Cortex of kidney (tissue), 1 donor: ENCODE measurements at places on chromosomes 3 and 15.

- DNase-seq: no peak
Observed at GRCh38 chr3:52046186-52046901, 10.0 kb downstream of the DUSP7 start.

- DNase-seq: no peak
Observed at GRCh38 chr15:44193651-44194322, 1.3 kb downstream of the FRMD5 start.

DNA sequence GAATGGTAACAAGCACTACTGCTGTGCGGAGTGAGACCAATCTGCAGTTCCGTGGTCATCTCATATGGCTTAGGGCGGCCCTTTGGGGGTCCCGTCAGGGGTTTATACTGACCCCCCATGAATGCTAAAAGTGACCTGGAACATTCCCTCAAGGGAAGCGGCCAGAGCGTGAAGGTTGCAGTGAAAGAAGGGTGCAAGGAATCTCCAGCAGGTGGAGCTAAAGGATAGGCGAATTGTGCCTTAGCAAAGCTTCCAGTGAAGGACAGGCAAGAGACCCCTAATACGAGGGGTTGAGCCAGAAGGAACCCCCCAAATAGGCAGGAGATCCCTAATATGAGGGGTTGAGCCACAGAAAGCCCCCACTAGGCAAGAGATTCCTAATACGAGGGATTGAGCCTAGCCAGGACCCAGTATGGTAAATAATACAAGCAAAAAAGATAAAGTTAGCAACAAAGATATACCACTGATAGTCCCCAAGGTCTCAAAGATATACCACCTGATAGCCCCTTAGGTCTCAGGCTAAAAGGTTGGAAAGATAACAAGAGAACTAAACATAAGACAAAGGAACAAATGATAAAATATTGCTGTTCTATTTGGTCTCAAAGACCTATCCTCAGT is 32.8 kb downstream of the ZNF589 start:
- DNase-seq: no peak

GRCh38 chr15:40763801-40764628 is at the start of gene GCHFR:
Gene GCHFR, plus strand, starts transcription at chr15:40764068. Its CDS starts 113 bp downstream, at chr15:40764181.
- DNase-seq: no peak

DNA sequence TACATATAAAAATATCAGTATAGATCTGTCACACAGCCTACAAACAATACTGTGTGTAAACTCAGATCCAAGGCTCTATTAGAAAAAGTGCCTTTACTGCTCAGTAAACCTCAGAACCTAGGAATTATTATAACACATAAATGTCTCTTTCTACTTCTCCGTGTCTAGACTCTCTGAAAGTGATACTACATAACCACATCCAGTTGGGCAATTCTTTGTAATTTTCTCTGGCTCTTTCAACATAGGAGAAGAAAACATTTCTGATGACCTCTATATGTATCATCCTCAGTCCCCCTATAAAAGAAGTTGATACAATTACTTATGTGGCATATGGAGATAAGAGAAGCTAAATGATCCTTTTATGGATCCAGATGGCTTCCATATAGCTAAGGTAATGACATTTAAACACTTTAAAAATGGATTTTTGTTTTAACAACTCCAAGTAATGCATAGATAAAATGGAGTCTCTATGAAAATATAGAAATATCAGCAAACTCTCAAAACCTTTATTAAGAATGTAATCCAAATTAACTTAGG is 104.5 kb downstream of the LSAMP start:
- no peak for DNase-seq

DNA sequence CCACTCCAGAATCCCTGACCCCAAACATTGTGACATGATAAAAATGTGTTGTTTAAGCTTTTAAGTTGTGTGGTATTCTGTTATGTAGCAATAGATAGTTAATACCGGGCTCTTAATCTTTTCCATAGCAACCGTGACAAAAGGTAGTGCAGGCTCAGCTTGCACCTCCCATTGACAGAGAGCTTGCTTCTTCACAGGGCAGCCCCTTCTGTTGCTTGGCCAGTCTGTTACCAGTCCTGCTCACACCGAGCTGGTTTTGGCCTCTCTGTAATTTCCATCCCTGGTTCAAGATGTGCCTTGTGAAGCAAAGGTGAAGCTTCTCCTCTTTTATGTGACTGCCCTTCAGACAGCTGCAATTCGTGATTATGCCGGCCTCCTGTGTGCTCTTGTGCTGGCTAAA is 86.9 kb downstream of the CRYGS start:
- no peak for DNase-seq

DNA sequence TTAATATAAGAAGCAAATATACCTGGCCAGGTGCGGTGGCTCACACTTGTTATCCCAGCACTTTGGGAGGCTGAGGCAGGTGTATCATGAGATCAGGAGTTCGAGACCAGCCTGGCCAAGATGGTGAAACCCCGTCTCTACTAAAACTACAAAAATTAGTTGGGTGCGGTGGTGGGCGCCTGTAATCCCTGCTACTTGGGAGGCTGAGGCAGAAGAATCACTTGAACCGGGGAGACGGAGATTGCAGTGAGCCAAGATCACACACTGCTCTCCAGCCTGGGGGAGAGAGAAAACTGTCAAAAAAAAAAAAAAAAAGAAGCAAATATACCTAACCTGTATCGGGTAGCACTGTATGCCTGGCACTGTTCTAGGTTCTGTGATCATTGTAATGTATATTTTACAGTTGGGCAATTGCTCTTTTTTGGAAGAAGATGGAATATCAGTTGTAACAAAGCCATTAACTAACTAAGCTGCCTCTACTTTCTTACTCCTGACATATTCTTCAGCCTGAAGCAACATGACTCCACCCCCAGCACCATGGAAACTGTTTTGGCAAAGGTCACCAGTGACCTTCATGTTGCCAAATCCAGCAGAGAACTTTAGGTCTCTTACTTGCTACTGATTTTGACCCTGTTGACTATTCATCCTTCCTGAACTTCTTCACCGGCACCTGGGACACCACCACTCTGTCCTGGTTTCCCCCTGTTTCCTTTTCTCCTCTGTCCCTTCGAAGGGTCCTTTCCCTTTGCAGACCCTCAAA is 203.8 kb downstream of the RPLP1 start:
- no peak for DNase-seq

- no peak for DNase-seq
Observed at GRCh38 chr3:9808345-9809037, 1.6 kb upstream of the TTLL3 start.

- DNase-seq: no peak
Observed at GRCh38 chr15:77857419-77857818, 220.1 kb downstream of the TBC1D2B start.

DNA sequence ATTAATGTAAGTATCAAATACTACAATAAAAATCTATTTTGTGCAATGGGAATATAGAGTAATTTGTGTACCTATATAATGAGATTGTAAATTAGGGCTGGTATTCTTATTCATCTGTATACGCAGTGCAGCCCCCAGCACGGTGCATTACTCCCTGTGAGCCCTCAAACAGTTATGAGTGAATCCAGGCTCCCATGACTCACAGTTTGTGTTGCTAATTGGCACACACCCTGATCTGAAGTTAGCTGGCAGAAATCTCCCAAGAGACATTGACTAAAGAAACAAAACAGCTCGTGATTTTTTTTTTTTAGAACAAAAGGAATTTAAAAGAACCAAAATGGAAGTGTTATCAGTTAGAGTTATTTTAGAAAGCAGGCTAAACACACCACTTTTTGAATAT is 15.7 kb downstream of the GK5 start:
- DNase-seq: no peak

GRCh38 chr3:30333903-30334302 is 272.5 kb upstream of the TGFBR2 start:
- DNase-seq: no peak

- no peak for DNase-seq
Observed at GRCh38 chr15:89016549-89017041, 71.7 kb upstream of the ABHD2 start.

- no peak for DNase-seq
Observed at GRCh38 chr15:77818484-77819047, 185.9 kb upstream of the LINGO1 start.

DNA sequence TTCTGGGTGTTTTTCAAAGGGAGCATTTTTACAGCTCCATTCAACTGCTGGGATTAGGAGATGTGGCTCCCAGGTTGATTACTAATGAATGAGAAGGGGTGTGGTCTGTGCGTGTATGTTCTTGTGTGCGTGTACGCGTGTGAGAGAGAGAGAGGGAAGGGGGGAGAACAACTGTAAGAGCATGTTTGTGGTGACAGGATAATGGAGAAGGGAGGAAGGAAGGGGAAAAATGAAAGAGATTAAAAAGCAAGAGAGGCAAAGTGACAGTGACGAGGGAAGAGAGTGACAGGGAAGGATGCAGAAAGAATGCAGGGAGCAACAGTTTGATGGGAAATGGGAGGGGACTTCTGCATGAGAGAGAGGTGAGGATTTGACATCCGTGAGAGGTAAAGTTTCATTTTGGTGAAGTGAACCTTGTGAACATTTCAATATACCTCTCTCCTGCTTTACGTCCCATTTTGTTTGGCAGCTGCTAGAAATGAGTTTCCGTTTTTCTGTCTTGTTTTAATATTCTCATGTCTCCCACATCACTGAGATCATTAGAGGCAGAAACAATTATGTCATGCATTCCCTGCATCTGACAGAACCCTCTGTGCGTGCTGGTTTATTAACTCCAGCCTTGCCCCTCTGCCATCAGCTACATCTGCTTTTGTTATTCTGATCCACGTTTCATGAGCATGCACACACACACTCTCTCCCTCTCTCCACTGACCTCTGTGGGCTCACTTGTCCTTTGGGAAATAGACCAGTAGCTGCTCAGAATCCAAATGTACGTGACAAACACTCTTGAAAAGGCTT is 161.6 kb downstream of the GAP43 start:
- no peak for DNase-seq

- no peak for DNase-seq
Observed at GRCh38 chr3:167209011-167209410, 171.1 kb downstream of the ZBBX start.
